A549 treated with Mapracorat at 1 μM for 4 hours (cell line): ENCODE measurements at places on chromosomes 13 and 19. TPM values are rescaled to one million over a fixed set of nuclear protein-coding genes. Genes with fewer than 3 reads are reported as not detected.

CD70 gene
- total RNA-seq = 14.3 to 24.3 TPM (median 22.8 TPM) in 5 replicates

ZNF470 gene
- 0.96 to 2.4 TPM (median 1.3 TPM) in 5 replicates for total RNA-seq

ZSCAN4 gene
- total RNA-seq = not detected in 5 replicates

TMEM255B gene
- total RNA-seq = 0.57 to 1.2 TPM (median 0.67 TPM) in 5 replicates

TMEM221 gene
- 0.32 to 0.85 TPM (median 0.83 TPM) in 5 replicates for total RNA-seq

POSTN gene
- 0.05 to 0.15 TPM (median 0.09 TPM) in 3 of 5 replicates, not detected in the others for total RNA-seq

IZUMO2 gene
- not detected in 5 replicates for total RNA-seq

RASIP1 gene
- 0.43 to 0.82 TPM (median 0.59 TPM) in 5 replicates for total RNA-seq
